ENCODE measurements at places on chromosomes 13 and 19. TPM values are rescaled to one million over a fixed set of nuclear protein-coding genes. Genes with fewer than 3 reads are reported as not detected.

- DNase-seq = no peak
Observed at GRCh38 chr19:48645620-48646000, 377 bp downstream of the CA11 start.

DNA sequence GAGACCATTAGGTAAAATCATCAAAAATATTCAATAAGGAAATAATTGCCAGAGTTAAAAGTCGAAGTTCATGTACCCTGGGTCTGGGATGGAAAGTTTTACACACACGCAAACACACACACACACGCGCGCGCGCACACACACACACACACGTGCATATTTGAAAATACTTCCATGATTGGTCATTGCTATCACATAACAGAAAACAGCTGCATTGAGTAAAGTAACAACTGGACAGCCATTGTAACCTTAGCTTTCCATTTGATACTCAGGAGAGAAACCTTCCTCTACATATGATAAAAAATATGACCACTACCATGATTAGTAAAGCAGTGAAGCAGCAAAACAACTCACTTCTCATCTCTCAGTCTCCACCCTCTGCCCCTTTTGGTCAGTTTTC, 490.0 kb upstream of the SGCG start:
- DNase-seq = no peak

- peak; percentile 48 for DNase-seq
Observed at GRCh38 chr19:11887611-11888531, at the start of gene ZNF69. Gene ZNF69 (plus strand): TSS chr19:11887782. CDS start chr19:11887924, 142 bp downstream.

- peak; percentile 85 for DNase-seq
Observed at GRCh38 chr13:110416131-110417025, 109.3 kb downstream of the COL4A2 start.

The ZNF627 gene
- 16.8 TPM for total RNA-seq
